ENCODE measurements at places on chromosomes 1 and 21.

- peak; percentile 74 for DNase-seq
Measured at GRCh38 chr21:41431788-41432548, 5.9 kb downstream of the MX1 start.

DNA sequence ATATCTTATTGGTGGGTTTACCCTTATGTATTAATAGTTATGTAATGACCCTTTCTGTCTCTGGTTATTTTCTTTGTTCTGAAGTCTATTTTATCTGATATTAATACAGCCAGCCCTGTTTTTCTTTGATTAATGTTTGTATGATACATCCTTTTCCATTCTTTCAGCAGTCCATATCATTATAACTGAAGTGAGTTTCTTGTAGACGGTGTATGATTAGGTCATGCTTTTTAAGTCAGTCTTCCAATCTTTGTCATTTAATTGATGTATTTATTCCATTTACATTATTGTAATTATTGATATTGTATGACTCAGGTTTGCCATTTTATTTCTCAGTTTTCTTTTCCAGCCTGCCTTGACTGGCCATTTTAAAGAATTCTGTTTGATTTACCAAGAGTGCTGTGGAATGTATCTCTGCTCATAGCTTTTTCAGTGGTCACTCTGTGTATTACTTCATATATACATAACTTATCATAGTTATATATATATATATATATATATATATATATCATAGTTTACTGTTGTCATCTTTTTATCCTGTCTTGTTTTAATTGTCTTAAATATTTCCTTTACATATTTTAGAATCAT lies 10.5 kb downstream of the RAB4A start:
- DNase-seq: no peak

DNA sequence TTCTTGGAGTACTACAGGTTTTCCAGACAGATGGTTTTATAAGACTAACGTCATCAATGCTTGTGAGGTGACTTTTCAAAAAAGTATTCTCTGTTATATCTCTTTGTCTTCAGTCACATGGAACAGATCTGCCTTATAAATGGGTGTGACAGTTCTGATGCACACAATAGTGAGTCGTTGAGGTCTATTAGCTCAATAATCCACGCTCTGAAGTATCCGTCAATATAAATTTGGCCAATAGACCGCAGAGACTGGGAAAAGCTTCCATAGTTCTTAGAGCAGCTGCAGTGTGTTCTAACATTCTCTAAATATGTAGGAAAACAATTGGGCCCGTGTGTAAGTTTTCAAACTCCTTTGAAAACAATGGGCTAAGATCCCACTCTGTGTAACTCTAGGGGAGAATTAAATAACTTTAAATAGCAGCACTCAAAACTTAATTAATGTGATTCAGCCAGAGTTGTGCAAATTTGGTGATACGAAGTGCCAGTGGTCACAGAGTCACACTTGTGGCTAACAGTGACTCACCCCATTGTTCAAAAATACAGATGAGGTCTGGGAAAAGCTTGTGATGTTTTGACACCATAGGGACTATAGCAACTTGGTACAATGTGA lies 316.0 kb downstream of the LMO4 start:
- no peak for DNase-seq

- no peak for DNase-seq
Measured at GRCh38 chr1:115413621-115414020, 75.6 kb upstream of the NGF start.

All from GM13976 (cell line).